ENCODE measurements at places on chromosomes 6 and 20. TPM values are rescaled to one million over a fixed set of nuclear protein-coding genes. Genes with fewer than 3 reads are reported as not detected.

The ADGB gene
- total RNA-seq, result not detected

The BPIFA1 gene
- not detected for total RNA-seq

The SLC12A5 gene
- total RNA-seq, result under 0.01 TPM

The LRP11 gene
- 97.6 TPM for total RNA-seq

The BNIP5 gene
- not detected for total RNA-seq

The MUC21 gene
- total RNA-seq, result not detected

The TBXT gene
- total RNA-seq, result not detected

The TMEM14B gene
- 79.0 TPM for total RNA-seq

The MOG gene
- total RNA-seq, result not detected

The LAMA4 gene
- 197 TPM for total RNA-seq

The PPIL6 gene
- total RNA-seq, result 0.97 TPM

The PREP gene
- 19.0 TPM for total RNA-seq

The ARMC12 gene
- total RNA-seq, result 0.43 TPM

The TSHZ2 gene
- 2.3 TPM for total RNA-seq

The CST4 gene
- 0.32 TPM for total RNA-seq

The DNAH8 gene
- under 0.01 TPM for total RNA-seq

The SF3B5 gene
- total RNA-seq, result 78.6 TPM

The ELOVL2 gene
- 1.6 TPM for total RNA-seq

The TNFRSF21 gene
- 39.3 TPM for total RNA-seq

The SPATA25 gene
- 0.43 TPM for total RNA-seq

The MTFR2 gene
- total RNA-seq, result 4.3 TPM

The FBXO5 gene
- 22.5 TPM for total RNA-seq

The DSP gene
- total RNA-seq, result 28.1 TPM

The HLA-DPA1 gene
- 0.97 TPM for total RNA-seq

The FNDC11 gene
- total RNA-seq, result 0.97 TPM

The KIAA1755 gene
- 0.64 TPM for total RNA-seq

The UBE2V1 gene
- total RNA-seq, result 90.2 TPM

The HLA-B gene
- total RNA-seq, result 661 TPM

The LSM2 gene
- total RNA-seq, result 23.7 TPM

The RWDD2A gene
- total RNA-seq, result 4.2 TPM

The ADGRF4 gene
- total RNA-seq, result 0.43 TPM

The ABHD16B gene
- total RNA-seq, result not detected

The NOX3 gene
- total RNA-seq, result not detected

The KCNQ5 gene
- 0.97 TPM for total RNA-seq

The POM121L2 gene
- total RNA-seq, result not detected

The PM20D2 gene
- total RNA-seq, result 4.8 TPM

The SIRPB1 gene
- not detected for total RNA-seq

The MAN1A1 gene
- total RNA-seq, result 104 TPM

The LEMD2 gene
- 59.6 TPM for total RNA-seq

The HLA-E gene
- total RNA-seq, result 165 TPM

The PRND gene
- total RNA-seq, result not detected

The PLCB1 gene
- 19.0 TPM for total RNA-seq

The FAM209B gene
- total RNA-seq, result not detected

The C2 gene
- 1.3 TPM for total RNA-seq

The PRICKLE4 gene
- 0.86 TPM for total RNA-seq

The MYCT1 gene
- under 0.01 TPM for total RNA-seq

The LHFPL5 gene
- not detected for total RNA-seq

The EYS gene
- total RNA-seq, result under 0.01 TPM

The ANKRD66 gene
- total RNA-seq, result not detected

The IPCEF1 gene
- 0.32 TPM for total RNA-seq

All from fibroblast of villous mesenchyme (primary cell).